ENCODE measurements at places on chromosomes 3 and 15. TPM values are rescaled to one million over a fixed set of nuclear protein-coding genes. Genes with fewer than 3 reads are reported as not detected.

The CCDC54 gene
- not detected for total RNA-seq

DNA sequence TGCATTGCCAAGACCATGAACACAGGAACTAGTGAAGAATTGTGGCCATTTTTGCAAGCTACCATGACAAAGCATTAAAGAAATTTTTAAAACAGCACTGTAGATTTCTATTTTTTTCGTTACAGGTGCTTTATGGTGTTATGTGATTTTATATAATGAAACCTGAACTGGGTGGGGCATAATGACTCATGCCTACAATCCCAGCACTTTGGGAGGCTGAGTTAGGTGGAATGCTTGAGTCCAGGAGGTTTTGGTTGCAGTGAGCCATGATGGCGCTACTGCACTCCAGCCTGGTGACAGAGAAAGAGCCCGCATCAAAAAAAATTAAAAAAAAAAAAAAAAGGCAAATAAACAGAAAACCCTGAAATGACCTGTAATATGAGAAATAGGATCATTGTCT, 846.7 kb downstream of the EPHA3 start:
- no peak overlapping the region for H3K4me3 ChIP-seq
- no peaks in the 10 kb centered on the region for H3K4me1 ChIP-seq
- H3K27me3 ChIP-seq, result no peaks in the 10 kb centered on the region
- H3K27ac ChIP-seq, result no peak overlapping the region
- DNase-seq, result no peak
- no peaks in the 10 kb centered on the region for H3K36me3 ChIP-seq

DNA sequence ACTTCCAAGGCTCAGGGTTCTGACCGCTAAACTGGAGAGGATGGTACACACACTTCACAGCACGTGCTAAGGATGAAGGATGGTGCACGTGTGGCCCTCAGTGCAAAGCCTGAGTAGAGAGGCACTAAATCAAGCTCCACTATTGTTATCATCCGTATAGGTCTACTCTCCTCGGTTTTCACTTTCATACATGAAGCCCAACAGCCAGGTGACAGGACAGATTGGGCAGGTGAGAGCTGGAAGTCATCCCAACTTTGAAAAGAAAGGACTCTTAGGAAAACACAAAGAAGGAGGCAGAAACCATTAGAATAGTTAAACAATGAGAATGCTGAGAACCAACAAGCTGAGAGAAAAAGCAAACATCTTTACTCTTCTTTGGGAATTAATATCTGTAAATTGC, 21.1 kb downstream of the MAGI1 start:
- H3K27ac ChIP-seq, result no peak overlapping the region
- no peaks in the 10 kb centered on the region for H3K36me3 ChIP-seq
- no peak overlapping the region for H3K4me3 ChIP-seq

GRCh38 chr15:80485370-80486164, 81.4 kb downstream of the ARNT2 start:
- H3K27me3 ChIP-seq, result no peaks in the 10 kb centered on the region
- peaks cover 62% of the 10 kb centered on the region for H3K4me1 ChIP-seq
- no peak for DNase-seq
- no peak overlapping the region for H3K4me3 ChIP-seq
- H3K36me3 ChIP-seq, result no peaks in the 10 kb centered on the region

The MUSTN1 gene
- 1.4 TPM for total RNA-seq

DNA sequence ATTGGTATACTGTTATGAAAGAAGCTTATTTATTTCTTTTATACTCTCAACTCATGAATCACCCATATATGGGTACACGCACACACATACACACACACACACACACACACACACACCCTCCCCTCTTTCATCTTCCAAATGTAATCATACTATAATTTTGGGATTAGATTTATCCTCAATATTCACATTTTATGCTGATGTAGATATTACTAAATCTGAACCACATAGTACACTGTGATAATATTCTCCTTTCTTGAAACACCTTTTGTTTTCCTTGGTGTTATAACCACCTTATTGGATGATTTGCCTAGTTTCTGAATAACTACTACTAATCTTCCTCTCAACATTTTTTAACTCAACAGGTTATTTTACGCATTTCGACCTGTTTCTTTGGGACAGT, 8.1 kb upstream of the GHSR start:
- H3K27ac ChIP-seq, result no peak overlapping the region
- H3K27me3 ChIP-seq, result peaks cover 23% of the 10 kb centered on the region
- H3K36me3 ChIP-seq, result no peaks in the 10 kb centered on the region

The HYAL1 gene
- under 0.01 TPM for total RNA-seq

- no peaks in the 10 kb centered on the region for H3K27me3 ChIP-seq
- peaks cover 9% of the 10 kb centered on the region for H3K36me3 ChIP-seq
- DNase-seq, result no peak
These were observed 23.5 kb downstream of the CHP1 start for GRCh38 chr15:41254560-41254959.

GRCh38 chr3:38454178-38454883, 641 bp downstream of the ACVR2B start:
- H3K27me3 ChIP-seq, result no peaks in the 10 kb centered on the region
- H3K27ac ChIP-seq, result no peak overlapping the region
- H3K36me3 ChIP-seq, result no peaks in the 10 kb centered on the region
- peak overlapping the region; percentile 75 for H3K4me3 ChIP-seq

GRCh38 chr15:63801171-63801570, 32.6 kb downstream of the HERC1 start:
- H3K4me1 ChIP-seq, result no peaks in the 10 kb centered on the region
- H3K36me3 ChIP-seq, result no peaks in the 10 kb centered on the region
- no peak overlapping the region for H3K4me3 ChIP-seq
- DNase-seq, result no peak
